ENCODE measurements at places on chromosomes 13 and 19. TPM values are rescaled to one million over a fixed set of nuclear protein-coding genes. Genes with fewer than 3 reads are reported as not detected.

DNA sequence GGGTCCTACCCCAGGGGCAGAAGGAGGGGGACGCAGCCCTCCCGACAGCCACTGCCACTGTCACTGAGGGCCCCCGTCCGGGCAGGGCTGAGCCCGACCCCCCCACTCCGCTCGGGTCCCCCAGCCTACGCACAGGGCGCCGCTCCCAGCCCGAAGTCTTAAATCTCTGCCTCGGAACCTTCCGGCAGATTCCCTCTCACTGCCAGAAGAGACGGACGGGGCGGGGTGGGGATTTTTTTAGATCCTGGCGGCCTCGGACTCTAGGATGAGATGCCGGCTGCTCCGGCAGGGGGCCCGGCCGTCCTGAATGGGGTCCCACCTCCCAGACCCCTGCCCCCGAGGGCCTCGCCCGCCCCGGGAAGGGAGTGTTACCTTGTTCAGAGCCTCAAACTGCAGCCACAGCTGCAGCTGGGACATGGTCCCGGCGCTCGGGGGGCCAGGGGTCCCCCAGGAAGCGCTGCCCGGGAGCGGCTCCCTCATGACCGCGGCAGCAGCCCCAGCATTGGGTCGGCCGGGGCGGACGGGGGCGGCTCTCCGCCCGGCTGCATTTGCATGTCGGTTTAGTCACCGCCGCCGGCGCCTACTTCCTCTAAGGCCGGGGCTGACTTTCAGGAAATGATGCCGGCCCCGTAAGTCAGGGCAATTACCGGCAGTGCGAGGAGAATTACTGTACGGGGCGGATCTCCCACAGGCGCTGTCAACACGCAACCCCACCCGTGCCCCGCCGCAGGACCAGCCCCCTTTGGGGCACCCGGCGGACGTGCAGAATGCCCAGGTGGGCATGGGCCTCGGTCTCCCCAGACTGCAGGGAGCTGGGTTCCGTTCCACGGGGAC lies 28.1 kb downstream of the GPX4 start:
- peak; percentile 52 for DNase-seq

- no peak for DNase-seq
These were observed 831 bp downstream of the PGPEP1 start for GRCh38 chr19:18340990-18341868.

The ANKLE1 gene
- polyA plus RNA-seq: 1.8 TPM

The LILRA1 gene
- 0.22 TPM for polyA plus RNA-seq

DNA sequence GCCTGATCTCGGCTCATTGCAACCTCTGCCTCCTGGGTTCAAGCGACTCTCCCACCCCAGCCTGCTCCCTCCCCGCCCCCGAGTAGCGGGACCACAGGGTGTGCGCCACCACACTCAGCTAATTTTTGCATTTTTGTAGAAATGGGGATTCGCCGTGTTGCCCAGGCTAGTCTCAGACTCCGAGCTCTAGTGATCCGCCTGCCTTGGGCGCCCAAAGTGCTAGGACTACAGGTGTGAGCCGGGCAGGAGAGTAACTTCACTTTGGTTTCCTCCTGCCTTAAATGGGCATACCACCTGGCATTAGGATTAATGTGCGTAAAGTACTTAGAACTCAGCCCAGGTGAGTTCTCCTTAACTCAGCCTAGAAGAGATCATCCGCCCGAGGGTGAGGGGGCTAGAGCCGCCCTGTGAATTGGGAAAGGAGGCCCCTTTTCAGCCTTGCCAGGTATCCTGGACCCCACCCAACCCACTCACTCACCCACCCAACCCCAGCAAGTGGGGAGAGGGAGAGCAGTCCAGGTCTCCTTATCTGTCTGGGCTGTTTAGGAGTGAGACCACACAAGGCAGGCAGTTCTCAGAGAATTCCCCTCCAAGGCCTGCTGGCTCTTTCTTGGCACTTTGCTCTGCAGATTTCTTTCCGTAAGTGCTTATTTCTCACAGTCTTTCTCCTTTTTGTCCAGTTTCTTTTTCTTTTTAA lies 1.2 kb upstream of the ZFP36 start:
- DNase-seq: no peak

Measured in right lung (tissue), 10 donors.